Left lobe of liver (tissue), 2 donors: ENCODE measurements at places on chromosomes 12 and 14. TPM values are rescaled to one million over a fixed set of nuclear protein-coding genes. Genes with fewer than 3 reads are reported as not detected.

The CACNA2D4 gene
- 0.83 TPM for total RNA-seq

The HELB gene
- 1.1 TPM for total RNA-seq

The OTX2 gene
- not detected for total RNA-seq

The ALG10B gene
- 4.1 TPM for total RNA-seq

The C14orf39 gene
- total RNA-seq: not detected

The GPATCH2L gene
- 10.9 TPM for total RNA-seq

The CCND2 gene
- total RNA-seq: 3.5 TPM

The KLHL33 gene
- 0.20 TPM for total RNA-seq

The RBM19 gene
- total RNA-seq: 13.5 TPM

The SDS gene
- 680 TPM for total RNA-seq

The BBOF1 gene
- 0.98 TPM for total RNA-seq

The HIGD1C gene
- not detected for total RNA-seq

The KCNH3 gene
- 0.13 TPM for total RNA-seq

The LRTM2 gene
- not detected for total RNA-seq

The FGD6 gene
- total RNA-seq: 4.7 TPM

The CLEC12A gene
- 0.38 TPM for total RNA-seq

The HAL gene
- total RNA-seq: 210 TPM

The COX8C gene
- total RNA-seq: not detected

The KRT71 gene
- not detected for total RNA-seq

The KRT82 gene
- not detected for total RNA-seq

The ESR2 gene
- 0.08 TPM for total RNA-seq

The GNPTAB gene
- total RNA-seq: 10.9 TPM

The MIPOL1 gene
- total RNA-seq: 2.8 TPM

The KRT72 gene
- not detected for total RNA-seq

The BMAL2 gene
- total RNA-seq: 2.6 TPM

The C3AR1 gene
- 2.3 TPM for total RNA-seq

The SPTLC2 gene
- 8.7 TPM for total RNA-seq

The MLXIP gene
- 19.0 TPM for total RNA-seq

The SLCO1B1 gene
- 143 TPM for total RNA-seq

The CHFR gene
- total RNA-seq: 14.2 TPM

The NFE2 gene
- total RNA-seq: 0.68 TPM

The NTN4 gene
- total RNA-seq: 20.7 TPM

The KRT74 gene
- not detected for total RNA-seq

The GZMH gene
- total RNA-seq: 0.28 TPM

The SLC17A8 gene
- 0.23 TPM for total RNA-seq

The CCDC60 gene
- not detected for total RNA-seq

The RERG gene
- total RNA-seq: 1.5 TPM

The GPR84 gene
- total RNA-seq: not detected

The FAM186B gene
- 1.2 TPM for total RNA-seq

The STON2 gene
- 6.3 TPM for total RNA-seq

The KLRC3 gene
- total RNA-seq: not detected

The SDR9C7 gene
- total RNA-seq: not detected

The AEBP2 gene
- total RNA-seq: 8.5 TPM

The KRT8 gene
- 235 TPM for total RNA-seq

The KLRD1 gene
- total RNA-seq: 0.53 TPM

The PIWIL1 gene
- total RNA-seq: not detected

The ALKBH2 gene
- 11.5 TPM for total RNA-seq

The MIP gene
- total RNA-seq: 0.60 TPM

The LRFN5 gene
- total RNA-seq: 0.05 TPM

The FGF6 gene
- not detected for total RNA-seq

The AP4S1 gene
- 1.9 TPM for total RNA-seq

The CEBPE gene
- total RNA-seq: not detected
